Large intestine (tissue), 12 donors: ENCODE measurements at places on chromosomes 2 and 18.

DNA sequence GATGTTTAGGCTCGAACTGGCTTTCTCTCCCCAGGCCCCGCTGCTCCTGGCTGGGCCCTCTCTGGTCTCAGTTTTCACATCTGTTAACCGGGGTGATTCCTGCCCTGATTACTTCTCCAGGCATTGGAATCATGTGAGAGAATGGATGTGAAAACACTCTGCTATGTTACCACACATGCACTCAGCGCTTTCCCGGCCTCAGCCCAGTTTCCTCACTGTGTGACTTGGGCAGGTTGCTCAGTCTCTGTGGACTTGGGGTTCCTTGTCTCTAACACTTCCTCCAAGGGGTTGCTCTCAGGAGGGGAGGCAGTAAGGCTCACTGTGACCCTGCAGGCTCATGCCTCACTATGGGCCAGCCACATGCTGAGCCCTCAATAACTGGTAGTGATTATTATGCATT lies 230.4 kb upstream of the HS6ST1 start:
- DNase-seq: no peak

GRCh38 chr2:40228310-40228709 lies 223.6 kb downstream of the SLC8A1 start:
- DNase-seq: no peak

- no peak for DNase-seq
These were observed 93.1 kb downstream of the INHBB start for GRCh38 chr2:120439067-120439368.

DNA sequence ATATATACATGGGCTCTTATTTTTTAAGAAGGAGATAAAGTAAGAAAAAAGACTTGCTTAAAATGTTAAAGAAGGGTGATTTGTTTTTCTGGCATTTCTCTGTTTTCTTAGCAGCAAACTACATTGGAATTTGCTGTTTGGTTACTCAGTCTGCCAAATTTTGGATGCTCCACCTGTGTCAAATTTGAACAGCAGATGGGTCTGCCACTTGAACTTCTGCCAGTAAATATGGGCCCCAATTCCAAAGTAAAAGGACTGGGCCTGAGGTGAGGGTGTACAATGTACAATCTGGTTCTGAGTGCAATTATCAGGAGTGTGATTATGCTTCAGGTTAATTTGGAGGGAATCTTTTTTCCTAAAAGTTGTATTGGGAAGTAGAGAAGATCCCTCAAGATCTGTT lies 794.5 kb downstream of the DSC3 start:
- DNase-seq: no peak

GRCh38 chr2:123720760-123721159 lies 304.3 kb upstream of the CNTNAP5 start:
- DNase-seq: no peak

- DNase-seq: no peak
These were observed 109.8 kb upstream of the FZD5 start for GRCh38 chr2:207879536-207879935.
